ENCODE measurements at places on chromosomes 7 and 10.

DNA sequence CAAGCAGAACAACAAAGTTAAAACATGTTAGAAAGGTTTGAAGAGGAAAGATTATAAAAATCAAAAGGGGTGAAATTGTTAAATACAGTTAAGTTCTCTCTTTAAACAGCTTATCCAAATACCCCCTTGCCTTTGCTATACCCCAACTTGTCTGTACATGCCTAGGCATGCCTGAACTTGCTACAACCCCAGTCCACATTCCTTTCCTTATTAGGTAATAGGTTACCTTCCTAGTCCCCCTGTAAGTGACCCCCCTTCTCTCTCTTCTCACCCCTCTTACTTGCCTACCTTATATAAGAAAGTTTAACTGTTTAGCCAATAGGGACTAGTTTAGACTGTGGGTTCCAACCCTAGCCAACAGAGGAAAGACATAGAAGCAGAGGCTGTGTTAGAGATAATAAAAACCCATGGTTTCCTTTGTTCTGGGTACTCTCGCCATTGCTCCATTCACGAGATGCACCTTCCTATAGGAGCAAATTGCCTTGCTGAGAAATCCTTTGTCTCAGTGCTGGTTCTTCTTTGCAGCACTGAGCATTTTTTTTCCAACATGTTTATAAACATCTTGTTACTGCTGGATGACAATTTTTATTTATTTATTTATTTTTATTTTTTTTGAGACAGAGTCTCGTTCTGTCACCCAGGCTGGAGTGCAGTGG lies 282.2 kb upstream of the GALNT17 start:
- DNase-seq = no peak

GRCh38 chr10:105538874-105539273 lies 897.8 kb downstream of the SORCS3 start:
- no peak for DNase-seq

- no peak for DNase-seq
Measured at GRCh38 chr7:126016722-126017121, 1087.1 kb upstream of the POT1 start.

DNA sequence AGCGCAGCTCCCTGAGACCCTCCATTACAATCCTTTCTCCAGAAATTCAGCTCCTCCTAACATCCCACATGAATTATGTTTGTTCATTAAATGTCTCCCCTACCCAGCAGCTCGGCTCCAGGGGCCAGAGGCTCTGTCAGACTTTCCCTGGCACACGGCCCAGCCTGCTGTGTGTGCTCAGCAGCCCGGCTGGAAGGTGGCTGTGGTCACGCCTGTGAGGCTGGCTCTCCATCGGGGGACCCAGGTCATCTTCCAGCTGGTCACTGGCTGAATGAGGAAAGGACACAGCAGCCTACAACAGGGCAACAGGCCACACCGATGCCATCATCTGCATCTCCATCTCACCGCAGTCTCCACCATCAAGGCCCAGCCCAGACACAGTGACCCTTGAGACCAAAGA lies 219.8 kb downstream of the MAD1L1 start:
- DNase-seq = no peak

GRCh38 chr7:145360511-145361100 lies 524.8 kb upstream of the TPK1 start:
- DNase-seq = no peak
